Central memory CD8-positive, alpha-beta T cell (primary cell): ENCODE measurements at places on chromosomes 6 and 20.

GRCh38 chr20:3696200-3696599 lies 14.4 kb upstream of the ADAM33 start:
- DNase-seq: no peak

DNA sequence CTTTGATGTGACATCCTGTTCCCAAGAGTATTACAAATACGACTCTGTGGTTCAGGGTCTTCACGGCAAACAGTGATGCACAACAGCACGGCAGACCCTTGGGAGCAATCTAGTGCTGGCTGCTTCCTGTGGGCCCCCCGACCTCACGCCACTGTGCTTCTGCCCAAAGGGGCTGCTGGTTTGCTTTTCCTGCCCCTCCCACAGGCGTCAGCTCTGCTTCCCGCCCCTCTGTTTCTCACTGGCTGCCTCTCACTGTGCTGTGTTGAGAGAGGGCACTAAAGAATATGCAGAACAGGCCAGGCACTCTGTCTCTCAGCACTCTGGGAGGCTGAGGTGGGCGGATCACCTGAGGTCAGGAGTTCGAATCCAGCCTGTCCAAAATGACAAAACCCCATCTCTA lies 554.5 kb upstream of the AGPAT4 start:
- no peak for DNase-seq

- DNase-seq: no peak
These were observed 273.0 kb downstream of the ADGB start for GRCh38 chr6:146871611-146872425.

DNA sequence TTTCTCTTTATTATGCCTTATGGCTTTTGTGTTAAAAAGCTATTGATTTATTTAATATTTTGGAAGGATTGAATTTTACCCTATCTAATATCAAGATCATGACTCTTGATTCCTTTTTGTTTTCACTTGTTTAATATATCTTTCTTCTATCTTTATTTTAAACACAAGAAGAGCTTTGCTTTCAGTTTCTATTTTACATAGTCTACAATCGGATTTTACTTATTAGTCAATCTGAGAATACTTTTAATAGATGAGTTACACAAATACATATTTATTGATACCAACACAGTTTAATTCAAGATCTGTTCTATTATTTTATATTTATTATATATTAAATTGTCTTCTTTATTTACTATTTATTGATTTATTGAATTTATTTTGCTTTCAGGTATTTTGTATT lies 218.8 kb downstream of the ESR1 start:
- DNase-seq: no peak

DNA sequence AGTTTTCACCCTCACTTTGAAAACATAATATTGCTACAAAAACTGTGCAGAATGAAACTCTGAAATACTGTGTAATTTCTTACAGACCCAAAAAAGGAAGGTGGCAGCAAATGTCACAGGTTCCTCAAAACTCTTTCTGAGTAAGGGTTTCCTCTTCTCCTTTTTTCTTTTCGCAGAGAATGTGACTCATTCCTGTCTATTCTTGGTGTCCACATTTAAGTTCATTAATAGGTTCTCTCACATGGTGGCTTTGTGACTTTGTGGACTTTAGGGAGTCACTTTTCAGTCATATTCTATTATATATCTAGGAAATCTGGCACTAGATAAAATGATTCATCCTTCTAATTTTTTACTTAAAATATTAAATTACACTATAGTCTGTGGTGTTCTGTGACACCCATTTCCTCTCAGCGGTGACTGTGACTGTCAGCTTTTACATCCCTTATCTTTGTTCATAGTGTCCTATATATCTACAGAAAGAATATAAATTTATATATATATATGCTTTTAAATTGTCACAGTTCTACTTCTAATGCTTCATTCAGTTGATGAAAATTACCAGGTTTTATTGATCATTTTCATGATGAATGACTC lies 126.8 kb upstream of the HCRTR2 start:
- DNase-seq: no peak
